ENCODE measurements at places on chromosomes 7 and 10. TPM values are rescaled to one million over a fixed set of nuclear protein-coding genes. Genes with fewer than 3 reads are reported as not detected.

- no peaks in the 10 kb centered on the region for H3K36me3 ChIP-seq
- no peak for DNase-seq
- H3K4me3 ChIP-seq, result no peak overlapping the region
- H3K27ac ChIP-seq, result no peak overlapping the region
These were observed 13.8 kb downstream of the TM9SF3 start for GRCh38 chr10:96573036-96573435.

GJD4 gene
- not detected for total RNA-seq

DNA sequence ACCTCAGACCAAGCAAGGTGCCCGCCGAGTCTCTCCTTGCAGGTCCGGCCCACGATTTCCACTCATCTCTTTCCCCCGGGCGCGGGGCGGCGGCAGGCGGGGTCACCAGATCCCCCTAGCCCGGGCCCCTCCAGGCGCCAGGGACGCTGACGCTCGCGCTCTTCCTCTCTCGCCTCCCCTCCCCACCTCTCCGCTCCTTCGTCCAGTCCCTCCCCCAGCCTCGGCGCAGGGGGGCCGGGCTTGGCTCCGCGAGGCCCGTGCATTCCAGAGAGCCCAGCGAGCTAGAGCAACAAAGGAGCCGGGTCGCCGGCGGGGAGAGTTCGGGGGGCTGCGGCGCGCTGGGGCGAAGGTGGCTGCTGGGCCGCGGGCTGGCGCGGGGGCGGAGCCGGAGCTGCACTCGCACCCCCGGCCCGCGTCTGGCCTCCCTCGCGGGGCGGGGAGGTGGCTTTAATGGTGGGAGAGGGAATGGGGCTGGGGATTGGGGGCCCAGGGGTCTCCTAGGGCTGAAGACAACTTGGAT, at the start of gene SMO:
Gene SMO (plus strand): TSS at position 262 of the 520 bp plus-strand sequence. CDS start 519 bp downstream, outside the sequence.
- H3K4me1 ChIP-seq, result peaks cover 3% of the 10 kb centered on the region
- peak within 1 kb of the TSS; percentile 88 for H3K4me3 ChIP-seq
- no peaks in the 10 kb centered on the region for H3K36me3 ChIP-seq
- DNase-seq, result peak; percentile 83
- H3K27ac ChIP-seq, result peak within 1 kb of the TSS; percentile 77

- H3K36me3 ChIP-seq, result no peaks in the 10 kb centered on the region
- H3K4me1 ChIP-seq, result no peaks in the 10 kb centered on the region
- no peak overlapping the region for H3K27ac ChIP-seq
- no peaks in the 10 kb centered on the region for H3K27me3 ChIP-seq
- no peak for DNase-seq
These were observed 334.4 kb downstream of the SUGCT start for GRCh38 chr7:40468891-40469864.

GRCh38 chr7:87152897-87153641, 816 bp downstream of the DMTF1 start:
- H3K36me3 ChIP-seq, result no peaks in the 10 kb centered on the region
- H3K4me1 ChIP-seq, result no peaks in the 10 kb centered on the region
- peak overlapping the region; percentile 97 for H3K4me3 ChIP-seq
- peak; percentile 30 for DNase-seq

SYT15B gene
- 1.8 TPM for total RNA-seq

DNA sequence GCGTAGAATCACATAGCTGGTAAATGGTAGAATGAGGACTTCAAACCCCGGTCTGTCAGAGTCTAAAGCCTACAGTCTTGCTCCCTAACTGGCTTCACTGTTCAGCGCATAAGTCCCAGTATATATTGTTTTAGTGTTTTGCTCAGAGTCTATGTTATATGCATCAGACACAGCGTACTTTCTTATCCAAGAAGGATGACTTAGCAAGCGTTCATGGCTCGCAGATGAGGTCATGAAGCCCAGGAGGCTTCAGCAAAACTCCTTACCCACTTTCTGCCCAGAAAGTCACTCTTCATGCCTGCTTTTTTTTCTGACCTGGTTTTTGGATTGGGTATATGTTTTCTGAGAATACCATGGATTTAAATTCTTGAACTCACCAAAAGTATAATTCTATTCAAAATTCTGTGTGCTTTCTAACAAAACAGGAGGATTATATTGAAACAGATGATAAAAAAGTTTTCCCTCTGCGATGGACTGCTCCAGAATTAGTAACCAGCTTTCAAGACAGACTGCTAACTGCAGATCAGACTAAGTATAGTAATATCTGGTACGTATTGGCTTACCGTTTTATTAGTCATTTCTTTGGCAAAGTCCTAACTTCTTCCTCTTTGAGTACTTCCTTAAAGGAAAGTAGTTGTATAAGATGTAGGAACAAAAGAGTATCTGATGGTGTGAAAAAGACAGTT, 24.6 kb upstream of the BHLHA15 start:
- no peaks in the 10 kb centered on the region for H3K36me3 ChIP-seq
- H3K4me3 ChIP-seq, result no peak overlapping the region
- no peak for DNase-seq
- H3K27me3 ChIP-seq, result no peaks in the 10 kb centered on the region
- H3K4me1 ChIP-seq, result no peaks in the 10 kb centered on the region

DNA sequence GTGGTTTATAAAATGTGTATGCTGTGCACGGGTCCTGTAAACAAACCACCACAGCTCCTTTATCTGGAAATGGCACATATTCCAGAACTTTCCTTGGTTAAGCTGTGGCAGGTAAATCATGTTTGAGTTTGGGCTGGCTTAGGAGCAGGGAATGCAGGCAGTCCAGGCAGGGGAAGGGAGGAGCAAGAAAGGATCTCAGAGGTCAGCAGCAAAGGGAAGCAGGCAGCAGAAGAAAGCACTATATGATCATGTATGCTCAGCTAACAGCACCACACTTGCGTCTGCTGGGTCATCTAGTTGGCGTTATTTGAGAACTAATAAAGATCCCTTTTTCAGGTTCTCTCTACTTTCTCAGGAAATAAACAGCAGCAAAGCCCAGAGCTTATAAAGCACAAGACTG, 7.8 kb downstream of the ICA1 start:
- H3K27me3 ChIP-seq, result no peaks in the 10 kb centered on the region
- no peaks in the 10 kb centered on the region for H3K4me1 ChIP-seq
- no peak for DNase-seq
- H3K36me3 ChIP-seq, result no peaks in the 10 kb centered on the region
- no peak overlapping the region for H3K4me3 ChIP-seq

- H3K4me3 ChIP-seq, result no peak overlapping the region
- no peaks in the 10 kb centered on the region for H3K27me3 ChIP-seq
- H3K36me3 ChIP-seq, result no peaks in the 10 kb centered on the region
- no peaks in the 10 kb centered on the region for H3K4me1 ChIP-seq
- no peak for DNase-seq
These were observed 23.9 kb upstream of the GPR26 start for GRCh38 chr10:123642293-123642692.

DNA sequence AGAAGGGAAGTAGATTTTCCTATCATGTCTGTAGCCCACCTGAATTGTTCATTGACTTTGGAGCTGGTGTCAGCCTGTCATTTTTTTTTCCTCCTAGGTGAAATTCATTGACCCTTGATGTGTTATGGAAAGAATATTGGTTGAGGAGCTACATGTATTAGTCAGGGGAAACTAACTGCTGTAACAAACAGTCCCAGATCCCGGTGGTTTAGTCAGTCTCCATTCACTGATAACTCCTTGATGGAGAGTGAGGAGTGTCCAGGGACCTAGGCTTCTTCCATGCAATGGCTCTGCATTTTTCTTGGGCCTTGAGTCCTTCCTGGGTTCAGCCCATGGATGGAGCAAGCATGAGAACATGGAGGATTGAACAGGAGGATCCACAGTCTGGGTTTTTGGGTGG, 643.2 kb downstream of the LRMDA start:
- H3K36me3 ChIP-seq, result no peaks in the 10 kb centered on the region
- DNase-seq, result no peak
- H3K4me3 ChIP-seq, result no peak overlapping the region
- H3K27me3 ChIP-seq, result no peaks in the 10 kb centered on the region
- peaks cover 9% of the 10 kb centered on the region for H3K4me1 ChIP-seq

DNA sequence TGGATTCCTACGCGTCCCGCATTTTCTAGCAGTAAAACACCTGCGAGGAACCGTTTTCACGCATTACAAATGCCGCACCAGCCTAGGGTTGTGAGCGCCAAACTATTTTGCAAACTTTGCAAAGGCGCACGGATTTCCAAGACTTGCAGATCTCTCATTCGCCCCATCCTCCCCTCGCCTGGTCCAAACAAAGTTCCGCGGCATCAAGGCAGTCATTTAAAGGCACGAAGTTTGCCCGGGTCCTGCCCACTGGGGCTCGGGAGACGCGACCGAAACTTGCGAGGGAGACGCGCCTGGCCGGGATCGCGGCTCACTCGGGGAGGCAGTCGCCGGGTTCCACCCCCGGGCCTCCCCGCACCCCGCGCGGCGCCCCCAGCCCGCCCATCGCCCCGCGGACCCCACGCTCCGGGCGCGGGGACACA, 613 bp downstream of the USP6NL start:
- peak overlapping the region; percentile 80 for H3K27ac ChIP-seq
- H3K36me3 ChIP-seq, result no peaks in the 10 kb centered on the region
- H3K4me1 ChIP-seq, result peaks cover 3% of the 10 kb centered on the region
- peak overlapping the region; percentile 89 for H3K4me3 ChIP-seq
- H3K27me3 ChIP-seq, result no peaks in the 10 kb centered on the region

CLDN3 gene
- not detected for total RNA-seq

LIPM gene
- not detected for total RNA-seq

PI4K2A gene
- total RNA-seq, result 11.5 TPM

DNA sequence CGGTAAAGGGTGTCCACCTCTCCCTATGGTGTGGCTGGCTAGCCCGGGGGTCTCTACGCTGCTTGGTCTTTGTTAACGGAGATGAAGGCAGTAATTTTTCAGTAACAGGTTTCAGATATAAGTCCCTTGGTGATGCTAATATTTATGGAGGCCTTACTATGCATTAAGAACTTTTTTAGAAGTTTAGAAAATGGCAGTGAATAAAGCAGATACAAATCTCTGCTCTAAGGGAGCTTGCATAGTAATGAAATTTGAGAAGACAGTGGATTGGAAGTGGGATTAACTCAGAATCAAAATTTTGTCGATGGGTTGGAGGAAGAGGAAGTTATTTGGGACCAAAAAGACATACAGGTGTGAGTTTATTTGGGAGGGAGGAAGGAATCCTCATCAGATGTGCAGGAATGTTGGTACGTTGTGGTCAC, 445 bp downstream of the SSBP1 start:
- peak overlapping the region; percentile 52 for H3K27ac ChIP-seq
- H3K4me3 ChIP-seq, result peak overlapping the region; percentile 89
- H3K27me3 ChIP-seq, result no peaks in the 10 kb centered on the region
- H3K4me1 ChIP-seq, result peaks cover 4% of the 10 kb centered on the region

TSPAN12 gene
- 10.0 TPM for total RNA-seq

GPER1 gene
- total RNA-seq, result 0.48 TPM

GRCh38 chr10:70254778-70255328, 21.6 kb upstream of the PPA1 start:
- no peak overlapping the region for H3K4me3 ChIP-seq
- DNase-seq, result no peak
- H3K27me3 ChIP-seq, result no peaks in the 10 kb centered on the region
- H3K27ac ChIP-seq, result no peak overlapping the region

STEAP1 gene
- total RNA-seq, result 15.5 TPM

IMMP2L gene
- 27.7 TPM for total RNA-seq

DNA sequence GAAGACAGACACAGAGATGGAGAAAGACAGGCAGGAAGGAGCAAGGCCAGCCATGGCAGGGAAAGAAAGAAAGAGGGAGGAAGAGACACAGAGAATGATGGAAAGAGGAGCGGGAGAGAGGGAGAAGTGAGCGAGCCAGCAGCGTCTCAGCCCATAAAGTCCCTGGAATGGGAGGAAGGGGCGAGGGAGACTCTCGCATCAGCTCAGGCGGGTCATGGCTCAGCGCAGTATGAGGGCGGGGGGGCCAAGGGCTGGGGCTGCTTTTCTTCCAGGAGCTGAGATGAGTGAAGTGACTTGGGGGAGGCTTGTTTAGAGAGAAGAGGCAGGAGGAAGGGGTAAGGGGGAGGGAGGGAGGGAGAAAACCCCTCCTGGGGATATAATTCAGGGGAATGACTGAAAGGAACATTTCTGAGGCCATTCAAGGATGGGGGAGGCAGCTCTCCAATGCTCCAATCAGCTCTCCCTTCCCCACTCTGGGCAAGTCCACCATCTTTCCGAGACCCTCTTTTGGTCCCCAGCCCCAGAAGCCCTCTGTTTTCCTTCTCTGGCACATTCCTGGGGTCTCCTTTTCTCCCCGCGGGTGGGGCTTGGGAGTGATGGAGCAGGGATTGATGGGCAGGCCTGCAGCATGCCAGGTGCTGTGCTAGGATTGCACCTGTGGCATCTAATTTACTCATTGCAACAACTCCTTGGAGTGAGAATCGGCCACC, 87.9 kb downstream of the HIF1AN start:
- no peaks in the 10 kb centered on the region for H3K4me1 ChIP-seq
- H3K27me3 ChIP-seq, result no peaks in the 10 kb centered on the region
- H3K27ac ChIP-seq, result no peak overlapping the region
- no peaks in the 10 kb centered on the region for H3K36me3 ChIP-seq
- no peak for DNase-seq

TMEM270 gene
- total RNA-seq, result not detected

IDI2 gene
- not detected for total RNA-seq

- peaks cover 1% of the 10 kb centered on the region for H3K4me1 ChIP-seq
- no peak overlapping the region for H3K4me3 ChIP-seq
- no peaks in the 10 kb centered on the region for H3K36me3 ChIP-seq
- no peak for DNase-seq
These were observed 33.7 kb downstream of the PFKP start for GRCh38 chr10:3100856-3101640.

DNA sequence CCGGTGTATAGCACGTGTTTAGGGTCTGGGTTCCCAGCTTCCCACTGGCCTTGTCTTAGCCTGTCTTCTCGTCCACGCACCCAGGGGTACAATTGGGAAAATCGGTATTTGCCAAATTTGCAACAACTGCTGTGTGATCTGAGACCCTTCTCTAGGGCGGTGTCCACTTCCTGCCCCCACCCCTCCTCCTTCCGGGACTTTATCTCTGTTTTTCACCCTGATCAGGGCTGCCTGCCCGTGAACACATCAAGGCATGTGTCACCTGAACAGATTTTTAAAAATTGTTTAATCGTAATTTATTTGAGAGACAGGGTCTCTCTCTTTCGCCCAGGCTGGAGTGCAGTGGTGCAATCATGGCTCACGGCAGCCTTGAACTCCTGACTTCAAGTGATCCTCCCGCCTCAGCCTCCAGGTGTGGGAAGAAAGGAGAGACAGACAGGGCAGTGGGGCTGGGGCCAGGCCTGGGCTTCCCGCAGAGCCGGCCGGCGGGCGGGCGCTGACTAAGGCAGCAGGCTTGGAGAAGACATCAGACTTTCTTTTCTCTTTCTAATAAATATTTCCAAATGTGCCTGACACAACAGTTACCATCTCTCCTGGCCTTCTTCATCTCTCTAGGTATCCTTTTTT, 27.5 kb downstream of the ELFN1 start:
- no peaks in the 10 kb centered on the region for H3K36me3 ChIP-seq
- no peak overlapping the region for H3K27ac ChIP-seq
- DNase-seq, result no peak
- no peak overlapping the region for H3K4me3 ChIP-seq
- H3K27me3 ChIP-seq, result no peaks in the 10 kb centered on the region
- no peaks in the 10 kb centered on the region for H3K4me1 ChIP-seq

GRCh38 chr10:103765981-103766380, 89.4 kb downstream of the SH3PXD2A start:
- H3K4me1 ChIP-seq, result no peaks in the 10 kb centered on the region
- H3K27me3 ChIP-seq, result no peaks in the 10 kb centered on the region
- H3K27ac ChIP-seq, result no peak overlapping the region
- no peak for DNase-seq
- H3K4me3 ChIP-seq, result no peak overlapping the region
- H3K36me3 ChIP-seq, result no peaks in the 10 kb centered on the region
